ENCODE measurements at places on chromosomes 1 and 21. TPM values are rescaled to one million over a fixed set of nuclear protein-coding genes. Genes with fewer than 3 reads are reported as not detected.

DNA sequence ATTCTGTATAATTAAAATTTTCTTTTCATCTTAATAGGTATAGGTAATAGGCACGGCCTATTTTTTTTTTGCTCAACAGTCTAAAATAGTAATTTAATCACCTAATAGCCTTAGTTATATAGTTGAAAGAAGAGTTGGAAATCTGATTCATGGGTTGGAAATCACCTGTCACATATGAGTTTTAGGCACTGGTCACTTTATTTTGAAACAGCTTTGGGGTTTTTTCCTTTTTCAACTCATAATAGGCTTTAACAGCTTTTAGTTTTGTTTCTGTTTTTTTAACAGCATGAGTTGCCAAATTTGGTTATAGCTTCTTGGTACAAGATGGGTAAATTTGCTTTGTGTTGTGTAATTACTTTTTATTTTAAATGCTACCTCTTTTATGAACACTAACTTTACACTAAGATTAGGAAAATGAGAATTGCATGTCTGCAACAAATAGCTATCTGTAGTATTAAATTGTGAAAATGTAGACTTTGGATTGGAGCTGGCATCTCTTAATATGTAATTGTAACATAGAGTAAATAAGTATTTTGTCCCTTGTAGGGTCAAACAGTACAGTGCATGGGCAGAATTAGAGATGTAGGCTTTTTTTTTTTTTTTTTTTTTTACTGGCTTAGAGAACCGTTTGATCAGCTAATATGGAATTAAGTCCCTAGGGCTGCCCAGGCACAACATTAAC, 109.8 kb downstream of the OSBPL9 start:
- no peak overlapping the region for H3K27ac ChIP-seq
- no peaks in the 10 kb centered on the region for H3K36me3 ChIP-seq
- no peak overlapping the region for H3K4me3 ChIP-seq
- DNase-seq, result no peak

DNA sequence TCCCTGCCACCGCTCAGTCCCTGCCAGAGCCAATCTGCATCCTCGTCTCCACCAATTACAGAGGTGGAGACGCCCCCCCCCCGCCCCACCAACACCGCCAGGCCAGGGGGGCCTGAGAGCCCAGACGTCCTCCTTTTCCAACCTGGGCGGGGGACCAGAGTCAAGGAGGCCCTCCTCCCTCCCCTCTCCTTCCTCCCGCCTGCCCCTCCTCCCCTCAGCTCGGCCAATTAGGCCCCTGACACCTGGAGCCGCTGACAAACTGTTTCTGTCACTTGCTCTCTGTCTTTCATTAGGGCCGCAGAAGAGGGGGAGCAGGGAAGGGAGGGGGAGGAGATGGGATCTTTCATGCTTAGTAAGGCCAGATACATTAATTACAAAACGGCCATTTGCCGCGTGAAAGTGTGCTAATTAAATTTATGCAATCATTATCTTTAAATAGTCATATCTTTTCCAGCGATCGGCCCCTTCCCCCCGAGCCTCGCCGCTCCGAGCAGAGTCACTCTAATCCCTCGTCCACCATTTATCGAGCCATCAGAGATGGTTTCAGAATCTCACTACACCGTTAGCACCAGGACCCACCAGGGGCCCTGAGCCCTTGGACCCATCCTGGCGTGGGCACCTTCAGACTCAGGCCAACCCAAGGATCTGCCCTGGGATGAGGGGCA, 94.7 kb downstream of the PAX7 start:
- H3K27ac ChIP-seq, result no peak overlapping the region
- H3K36me3 ChIP-seq, result no peaks in the 10 kb centered on the region
- DNase-seq, result no peak
- peaks cover 8% of the 10 kb centered on the region for H3K27me3 ChIP-seq

DNA sequence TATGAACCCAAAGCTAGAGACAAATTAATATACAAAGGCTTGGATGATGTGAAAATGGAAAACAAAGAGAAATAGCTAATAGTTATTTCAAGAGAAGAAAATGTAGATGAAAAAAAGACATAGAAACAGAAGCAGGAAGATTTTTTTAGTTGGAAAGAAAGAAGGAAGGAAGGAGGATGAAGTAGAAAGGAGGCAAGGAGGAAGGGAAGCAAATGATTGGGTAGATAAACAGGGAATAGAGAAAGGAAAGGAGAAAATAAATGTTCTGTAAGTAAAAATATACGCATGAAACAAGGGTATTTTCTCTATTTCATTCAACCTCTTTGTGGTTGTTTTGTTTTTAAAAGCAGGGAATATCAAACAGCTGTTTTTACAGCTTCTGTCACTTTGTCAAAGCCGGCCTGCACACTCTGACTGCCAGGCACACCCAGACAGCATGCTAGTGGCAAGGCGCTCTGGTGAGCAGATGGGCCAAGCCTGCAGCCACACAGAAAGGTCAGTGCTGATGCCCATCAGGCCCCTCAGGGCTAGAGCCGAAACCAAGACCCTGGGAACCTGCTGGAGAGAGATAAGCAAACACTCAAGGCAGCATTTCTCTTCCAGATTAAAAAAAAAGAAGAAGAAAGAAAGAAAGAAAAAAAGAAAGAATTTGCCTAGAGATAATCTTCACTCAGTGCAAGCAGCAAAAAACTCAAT, 72.9 kb upstream of the CTTNBP2NL start:
- H3K36me3 ChIP-seq, result no peaks in the 10 kb centered on the region
- peaks cover 15% of the 10 kb centered on the region for H3K27me3 ChIP-seq
- H3K27ac ChIP-seq, result no peak overlapping the region
- no peak for DNase-seq

DNA sequence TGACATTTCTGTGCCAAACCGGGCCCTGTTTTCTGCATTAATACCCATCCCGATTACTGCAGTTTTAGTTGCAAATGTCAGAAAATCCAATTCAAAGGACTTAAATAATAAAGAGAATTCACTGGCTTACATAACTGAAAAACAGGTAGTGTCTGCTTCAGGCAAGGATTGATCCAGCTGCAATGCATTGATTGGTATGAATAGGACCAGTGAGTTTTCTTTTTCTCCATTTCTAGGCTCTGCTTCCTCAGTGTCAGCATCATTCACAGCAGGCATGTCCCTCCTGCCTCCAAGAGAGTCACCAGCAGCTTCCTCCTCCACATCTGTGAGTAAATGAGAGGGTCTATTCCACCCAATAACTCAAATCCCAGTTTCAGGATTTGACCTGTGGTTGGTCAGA, 33.7 kb upstream of the ACTL8 start:
- no peak overlapping the region for H3K27ac ChIP-seq
- H3K4me1 ChIP-seq, result no peaks in the 10 kb centered on the region
- H3K36me3 ChIP-seq, result no peaks in the 10 kb centered on the region

DNA sequence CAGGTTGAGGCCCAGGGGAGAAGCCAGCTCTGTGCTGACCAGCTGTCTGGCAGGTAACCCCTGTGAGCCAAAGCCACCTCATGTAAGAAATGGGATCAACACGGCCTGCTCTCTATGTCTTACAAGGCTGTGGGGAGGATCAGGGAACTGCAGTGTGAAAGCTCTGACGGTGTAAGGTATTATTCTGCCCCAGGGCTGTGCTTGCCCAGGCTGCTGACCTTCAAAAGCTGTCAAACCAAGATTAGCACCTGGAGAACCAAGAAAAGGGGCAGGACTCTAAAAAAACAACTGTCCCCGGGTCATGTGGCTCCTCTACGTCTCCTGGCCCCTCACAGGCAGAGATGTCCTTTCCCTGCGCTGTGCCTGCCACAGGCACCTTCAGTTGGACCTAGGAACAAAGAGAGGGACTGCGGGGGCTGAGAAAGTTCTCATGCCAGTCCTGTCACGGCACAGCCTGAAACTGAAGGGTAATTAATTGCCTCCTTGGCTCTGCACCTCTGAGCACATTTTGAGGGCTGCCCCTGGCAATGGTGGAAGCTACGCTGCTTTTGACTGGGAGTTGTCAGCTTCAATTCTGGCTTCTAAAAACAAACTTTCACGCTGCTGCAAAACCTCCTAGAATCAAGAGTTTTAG, 77.6 kb downstream of the PGBD5 start:
- H3K27ac ChIP-seq, result no peak overlapping the region
- no peaks in the 10 kb centered on the region for H3K4me1 ChIP-seq
- DNase-seq, result no peak
- no peak overlapping the region for H3K4me3 ChIP-seq
- no peaks in the 10 kb centered on the region for H3K27me3 ChIP-seq
- no peaks in the 10 kb centered on the region for H3K36me3 ChIP-seq

DNA sequence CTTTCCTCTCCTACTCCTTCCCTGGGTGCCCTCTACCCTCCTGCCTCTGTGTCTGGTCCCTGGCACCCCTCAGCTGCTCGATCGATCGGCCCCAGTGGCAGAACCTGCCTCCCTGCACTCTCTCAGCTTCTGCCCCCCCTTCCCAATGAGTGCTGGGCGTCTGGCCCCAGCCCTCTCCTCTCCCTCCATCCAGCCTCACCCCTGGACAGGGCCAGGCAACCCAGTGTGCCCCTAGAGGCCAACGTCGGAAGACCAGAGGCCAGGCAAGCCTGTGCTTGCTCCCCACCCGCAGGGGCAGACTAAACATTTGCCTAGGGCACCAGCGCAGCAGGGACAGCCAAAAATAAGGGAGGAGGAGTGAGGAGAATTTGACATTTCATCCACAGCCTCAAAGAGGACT, 43.5 kb downstream of the LGR6 start:
- H3K27me3 ChIP-seq, result peaks cover 5% of the 10 kb centered on the region
- H3K27ac ChIP-seq, result no peak overlapping the region

GRCh38 chr1:81540216-81540615, 260.5 kb upstream of the ADGRL2 start:
- H3K27me3 ChIP-seq, result no peaks in the 10 kb centered on the region
- no peaks in the 10 kb centered on the region for H3K36me3 ChIP-seq
- no peak overlapping the region for H3K27ac ChIP-seq
- no peaks in the 10 kb centered on the region for H3K4me1 ChIP-seq

GRCh38 chr1:204080163-204080903, 7.4 kb downstream of the SOX13 start:
- H3K36me3 ChIP-seq, result no peaks in the 10 kb centered on the region
- no peaks in the 10 kb centered on the region for H3K27me3 ChIP-seq
- peaks cover 22% of the 10 kb centered on the region for H3K4me1 ChIP-seq
- no peak overlapping the region for H3K27ac ChIP-seq
- H3K4me3 ChIP-seq, result peak overlapping the region; percentile 10

DNA sequence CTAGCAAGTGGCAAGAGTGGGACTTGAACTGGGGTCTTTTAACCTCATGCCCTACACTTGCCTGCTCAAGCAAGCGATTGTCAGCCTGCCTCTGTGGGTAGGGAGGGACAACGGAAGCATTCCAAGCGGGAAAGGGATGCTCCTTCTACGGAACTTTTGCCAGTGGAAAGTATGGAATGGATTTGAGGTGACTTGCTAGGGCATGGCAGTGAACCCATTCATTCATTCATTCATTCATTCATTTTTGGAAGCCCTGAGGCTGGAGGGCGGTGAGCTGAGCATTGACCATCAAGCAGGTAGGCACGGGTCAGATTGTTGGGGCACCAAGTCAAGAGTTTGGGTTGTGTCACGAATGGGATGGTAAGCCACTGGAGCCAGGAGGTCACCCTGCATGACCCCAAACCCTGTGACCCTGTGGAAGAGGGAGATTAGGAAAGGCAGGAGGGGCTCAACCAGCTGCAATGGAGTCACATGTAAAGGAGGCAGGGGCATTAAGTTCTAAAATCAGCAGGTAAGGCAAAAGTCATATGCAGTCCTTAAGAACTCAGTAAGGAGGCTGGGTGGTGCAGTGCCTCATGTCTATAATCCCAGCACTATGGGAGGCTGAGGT, 11.8 kb upstream of the CITED4 start:
- no peak overlapping the region for H3K27ac ChIP-seq
- no peak overlapping the region for H3K4me3 ChIP-seq
- H3K27me3 ChIP-seq, result no peaks in the 10 kb centered on the region
- H3K4me1 ChIP-seq, result peaks cover 42% of the 10 kb centered on the region
- no peaks in the 10 kb centered on the region for H3K36me3 ChIP-seq
- DNase-seq, result no peak

DNA sequence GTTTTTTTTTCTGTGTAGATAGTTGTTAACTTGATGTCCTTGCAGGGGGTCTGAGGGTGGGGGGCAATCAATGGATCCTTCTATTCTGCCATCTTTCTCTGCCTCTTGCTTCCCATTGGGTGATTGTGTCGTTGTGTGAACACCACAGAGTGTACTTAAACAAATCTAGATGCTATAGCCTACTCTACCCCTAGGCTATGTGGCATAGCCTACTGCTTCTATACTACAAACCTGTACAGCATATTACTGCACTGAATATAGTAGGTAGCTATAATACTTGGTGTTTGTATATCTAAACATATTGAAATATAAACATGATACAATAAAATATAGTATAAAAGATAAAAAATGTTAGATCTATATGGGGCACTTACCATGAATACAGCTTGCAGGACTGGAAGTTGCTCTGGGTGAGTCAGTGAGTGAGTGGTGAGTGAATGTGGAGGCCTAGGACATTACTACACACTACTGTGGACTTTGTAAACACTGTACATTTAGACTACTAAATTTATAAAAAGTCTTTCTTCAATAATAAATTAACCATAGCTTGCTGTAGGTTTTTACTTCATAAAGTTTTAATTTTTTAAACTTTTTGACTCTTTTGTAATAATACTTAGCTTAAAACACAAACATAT, 105.4 kb downstream of the CENPF start:
- H3K27me3 ChIP-seq, result no peaks in the 10 kb centered on the region
- no peak overlapping the region for H3K27ac ChIP-seq
- no peaks in the 10 kb centered on the region for H3K36me3 ChIP-seq
- no peak for DNase-seq

- H3K4me1 ChIP-seq, result peaks cover 3% of the 10 kb centered on the region
- H3K27ac ChIP-seq, result no peak overlapping the region
These were observed 2.5 kb downstream of the DISC1 start for GRCh38 chr1:231629132-231629531.

GRCh38 chr1:224558904-224559303, 57.2 kb upstream of the CNIH3 start:
- H3K27me3 ChIP-seq, result no peaks in the 10 kb centered on the region
- peaks cover 4% of the 10 kb centered on the region for H3K4me1 ChIP-seq
- no peaks in the 10 kb centered on the region for H3K36me3 ChIP-seq
- H3K4me3 ChIP-seq, result no peak overlapping the region
- DNase-seq, result no peak
- no peak overlapping the region for H3K27ac ChIP-seq

The UBE2J2 gene
- 67.4 TPM for total RNA-seq

The PTPN22 gene
- 1.3 TPM for total RNA-seq

The C1orf198 gene
- 102 TPM for total RNA-seq

Data from astrocyte (in vitro differentiated cells and primary cell).